ENCODE measurements at places on chromosomes 12 and 14.

- no peak for DNase-seq
Observed at GRCh38 chr14:70152704-70153103, 36.0 kb downstream of the SLC8A3 start.

GRCh38 chr12:102512523-102512922 is 32.2 kb upstream of the IGF1 start:
- DNase-seq, result no peak

GRCh38 chr14:60226298-60226697 is 22.7 kb upstream of the PPM1A start:
- DNase-seq, result no peak

DNA sequence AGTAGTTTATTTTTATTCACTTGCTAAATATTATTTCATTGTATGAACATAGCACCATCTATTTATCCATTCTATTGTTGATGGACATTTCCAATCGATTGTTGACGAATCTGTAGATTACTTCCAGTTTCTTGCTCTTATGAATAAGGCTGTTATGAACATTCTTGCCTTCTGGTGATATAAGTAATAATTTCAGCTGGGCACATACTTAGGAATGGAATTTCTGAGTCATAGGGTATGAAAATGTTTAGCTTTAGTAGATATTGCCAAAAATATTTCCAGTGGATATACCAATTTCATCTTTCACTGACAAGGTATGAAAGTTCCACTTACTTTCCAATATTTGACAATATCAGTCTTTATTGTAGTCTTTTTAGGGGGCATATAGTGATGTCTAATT is 468.5 kb downstream of the ETNK1 start:
- no peak for DNase-seq

GRCh38 chr12:72618764-72619163 is 346.6 kb downstream of the TRHDE start:
- no peak for DNase-seq

- DNase-seq, result no peak
Observed at GRCh38 chr12:128449146-128449894, 182.3 kb downstream of the TMEM132C start.
